Stromal cell of bone marrow (primary cell): ENCODE measurements at places on chromosomes 6 and 20.

DNA sequence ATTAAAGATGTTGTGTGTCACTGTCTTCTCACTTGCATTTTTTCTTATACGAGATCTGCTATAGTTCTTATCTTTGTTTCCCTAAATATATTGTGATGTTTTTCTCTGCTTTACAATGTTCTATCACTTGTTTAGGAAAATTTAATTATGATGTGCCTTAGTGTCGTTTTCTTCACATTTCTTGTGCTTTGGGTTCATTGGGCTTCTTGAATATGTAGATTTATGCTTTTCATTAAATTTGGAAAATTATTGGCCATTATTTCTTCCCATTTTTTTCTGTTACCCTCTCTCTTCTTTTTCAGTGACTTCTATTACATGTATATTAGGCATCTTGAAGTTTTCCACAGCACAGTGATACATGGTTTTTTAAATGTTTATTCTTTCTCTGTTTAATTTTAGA, 33.4 kb downstream of the CITED2 start:
- no peak for DNase-seq

DNA sequence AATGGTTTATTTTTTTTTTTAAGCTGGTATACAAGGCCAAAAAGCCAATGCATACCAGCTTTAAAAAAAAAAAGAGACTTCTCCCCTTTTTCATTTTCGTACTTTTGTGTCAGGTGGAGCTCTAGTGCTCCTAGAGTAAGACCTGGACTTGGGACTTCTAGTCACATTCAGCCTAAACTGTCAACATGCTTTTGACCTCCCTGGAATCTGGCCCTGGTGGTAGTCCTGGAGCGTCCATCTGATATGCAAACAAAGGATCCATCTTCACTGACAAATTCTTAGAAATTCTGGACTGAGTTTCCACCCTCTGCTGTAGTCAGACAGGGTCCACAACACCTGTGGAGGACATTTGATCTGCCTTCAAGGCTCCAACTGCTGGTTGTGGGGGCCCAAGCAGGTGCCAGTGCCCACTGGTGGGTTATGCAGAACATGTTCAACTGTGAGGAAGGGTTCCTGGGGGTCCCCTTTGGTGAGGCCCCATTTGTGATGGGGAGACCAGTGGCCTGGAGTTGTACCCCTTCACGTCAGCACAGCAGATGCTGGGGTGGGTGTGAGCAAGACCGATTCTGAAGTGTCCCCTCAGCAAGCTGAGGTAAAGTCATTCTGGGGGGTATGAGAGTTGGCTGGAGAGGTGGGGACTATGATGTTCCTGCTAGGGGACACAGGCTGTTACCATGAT, 12.6 kb upstream of the PCMTD2 start:
- DNase-seq: no peak

- no peak for DNase-seq
Measured at GRCh38 chr6:5199283-5199682, 61.5 kb downstream of the LYRM4 start.

DNA sequence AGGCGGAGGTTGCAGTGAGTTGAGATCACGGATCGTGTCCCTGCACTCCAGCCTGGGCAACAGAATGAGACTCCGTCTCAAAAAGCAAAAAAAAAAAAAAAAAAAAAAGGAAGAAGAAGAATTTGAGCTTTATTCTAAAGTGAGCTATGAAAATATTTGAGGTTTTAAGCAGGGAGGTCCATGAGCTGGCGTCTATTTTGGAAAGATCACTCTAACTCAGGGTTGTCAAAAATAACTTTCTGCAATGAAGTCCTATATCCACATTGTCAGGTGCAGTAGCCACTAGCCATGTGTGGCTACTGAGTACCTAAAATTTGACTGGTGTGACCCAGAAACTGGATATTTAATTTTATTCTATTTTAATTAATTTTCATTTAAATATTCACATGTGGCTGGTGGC, 217.1 kb downstream of the PTPRT start:
- no peak for DNase-seq

DNA sequence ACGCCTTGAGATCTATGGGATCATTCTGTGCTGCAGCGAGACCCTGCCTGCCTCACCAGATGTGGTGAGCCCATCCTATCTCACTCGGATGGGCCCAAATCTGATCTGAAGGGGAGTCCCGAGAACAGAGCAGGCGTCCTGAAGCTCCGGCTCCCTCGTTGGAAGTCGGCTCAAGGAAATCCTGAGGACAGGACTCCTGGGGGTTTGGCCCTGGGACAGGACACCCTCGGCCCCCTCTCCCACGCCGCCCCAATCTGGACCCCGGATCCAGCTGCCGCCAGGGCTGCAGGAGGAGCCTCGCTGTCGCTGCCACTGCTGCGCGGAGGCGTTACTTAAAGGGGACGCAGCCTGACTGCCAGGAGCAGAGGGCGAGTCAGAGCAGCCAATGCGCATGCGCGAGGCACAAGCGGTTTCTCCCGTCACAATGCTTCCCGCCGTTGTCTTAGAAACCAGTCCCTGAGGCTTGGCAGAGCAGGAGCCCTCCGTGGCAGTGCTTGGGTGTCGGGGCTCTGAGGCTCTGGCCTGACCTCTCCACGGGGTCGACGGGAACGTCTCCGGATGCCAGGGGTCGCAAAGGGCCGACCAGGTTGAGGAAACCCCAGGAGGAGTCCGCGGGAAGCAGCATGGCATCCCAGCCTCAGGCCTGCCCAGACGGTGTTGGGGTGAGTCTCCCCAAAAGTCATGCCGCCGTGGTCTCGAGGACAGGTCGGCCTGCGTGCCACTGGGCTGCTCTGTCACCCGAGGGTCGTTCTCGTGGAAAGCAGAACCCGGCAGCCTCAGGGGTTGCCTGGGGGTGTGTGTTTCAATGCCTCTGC, 1567.8 kb upstream of the DEFB115 start:
- no peak for DNase-seq

- no peak for DNase-seq
Measured at GRCh38 chr20:967796-968742, 34.0 kb downstream of the RSPO4 start.

- no peak for DNase-seq
Measured at GRCh38 chr20:8055096-8055495, 35.5 kb upstream of the TMX4 start.
